ENCODE measurements at places on chromosomes 12 and 14.
A peak's percentile ranks its signal among the peaks of the same experiment; 100 is the strongest.

DNA sequence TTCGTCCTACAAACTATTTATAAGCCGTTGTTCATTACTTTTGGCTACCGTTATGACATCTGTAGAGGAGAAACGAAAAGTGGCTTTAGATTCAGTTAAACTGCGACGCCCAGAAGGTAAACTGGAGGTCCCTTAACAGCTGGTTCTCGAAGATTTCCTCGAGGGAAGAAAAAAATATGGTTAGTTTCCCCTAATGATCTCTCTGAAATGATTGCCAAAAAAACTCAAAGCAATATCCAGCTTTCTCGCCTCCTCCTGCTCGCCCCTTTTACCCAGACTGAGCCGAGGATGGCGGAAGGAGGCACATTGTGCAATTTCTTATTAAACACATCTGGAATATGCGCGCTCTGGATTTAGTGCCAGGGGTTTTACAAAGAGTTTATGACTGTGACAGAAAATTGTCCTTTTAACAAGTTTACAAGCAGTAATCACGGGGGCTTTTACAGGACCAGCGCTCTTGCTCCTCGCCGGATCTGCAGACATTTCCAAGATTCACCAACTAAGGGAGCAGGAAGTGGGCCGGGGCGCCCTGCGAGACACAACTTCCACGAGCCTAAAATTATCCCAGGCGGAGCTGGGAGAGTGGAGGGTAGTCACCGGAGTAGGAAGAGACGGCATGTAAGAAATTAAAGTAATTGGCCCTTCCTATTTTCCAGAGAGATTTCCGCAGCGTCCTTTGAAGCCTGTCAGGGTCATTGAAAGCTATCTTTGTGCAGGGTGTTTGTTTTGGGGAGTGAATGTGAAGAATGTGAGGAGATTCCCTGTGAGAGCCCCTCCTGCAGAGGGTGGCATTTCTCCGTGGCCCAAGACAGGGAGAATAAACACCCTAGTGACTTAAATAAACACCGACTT lies 5.6 kb downstream of the SIX1 start:
- peak; percentile 61 for DNase-seq

- peak; percentile 47 for DNase-seq
These were observed 26.8 kb upstream of the DAAM1 start for GRCh38 chr14:59161561-59162175.

DNA sequence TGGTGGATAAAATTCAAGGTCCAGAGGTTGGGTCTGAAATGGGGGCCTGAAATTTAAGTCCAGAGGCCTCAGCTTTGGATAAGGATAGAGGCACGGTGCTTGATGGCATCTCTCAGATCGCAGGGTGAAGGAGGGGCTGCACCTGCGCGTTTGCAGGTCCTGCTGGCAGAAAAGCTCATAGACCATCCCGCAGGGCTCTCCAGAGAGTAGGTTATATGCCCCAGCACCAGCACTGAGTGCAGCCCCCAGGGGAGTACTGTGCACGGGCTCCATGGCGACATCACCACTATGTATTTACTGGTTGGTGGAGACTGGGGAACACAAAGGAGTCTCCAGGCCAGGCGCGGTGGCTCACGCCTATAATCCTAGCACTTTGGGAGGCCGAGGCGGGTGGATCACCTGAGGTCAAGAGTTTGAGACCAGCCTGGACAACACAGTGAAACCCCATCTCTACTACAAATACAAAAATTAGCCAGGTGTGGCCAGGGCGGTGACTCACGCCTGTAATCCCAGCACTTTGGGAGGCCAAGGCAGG lies 4.3 kb upstream of the CD63 start:
- no peak for DNase-seq

GRCh38 chr12:509500-509899 lies 49.8 kb downstream of the B4GALNT3 start:
- no peak for DNase-seq

- no peak for DNase-seq
These were observed 62.7 kb downstream of the FBXO34 start for GRCh38 chr14:55333711-55334485.

GRCh38 chr12:47744005-47744651 lies 14.6 kb downstream of the RAPGEF3 start:
- DNase-seq: no peak

GRCh38 chr12:128761379-128761790 lies 62.4 kb downstream of the SLC15A4 start:
- DNase-seq: no peak

DNA sequence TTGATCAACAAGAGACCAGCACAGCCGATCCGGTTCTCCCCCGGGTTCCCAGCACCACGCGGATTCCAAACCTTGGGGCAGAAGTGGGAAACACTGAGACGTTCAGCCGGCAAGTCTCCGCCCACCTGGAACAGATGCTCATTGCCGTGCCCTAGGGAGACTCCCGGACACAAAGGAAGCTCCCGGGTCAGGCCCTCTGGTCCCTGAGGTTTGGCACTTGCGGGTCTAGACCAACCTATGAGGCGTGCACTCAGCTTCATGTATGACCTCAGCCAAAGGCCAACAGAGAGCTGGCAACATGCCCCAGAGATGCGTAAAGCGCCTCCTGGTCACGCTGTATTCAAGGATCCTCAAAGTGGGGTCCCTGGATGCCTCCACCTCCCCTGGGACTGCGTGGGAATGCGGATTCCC lies 2.5 kb downstream of the RIMBP2 start:
- no peak for DNase-seq

GRCh38 chr12:71009430-71010142 lies 89.0 kb upstream of the PTPRR start:
- no peak for DNase-seq

GRCh38 chr12:9598363-9598762 lies 9.4 kb downstream of the KLRB1 start:
- DNase-seq: no peak

- no peak for DNase-seq
These were observed 1.5 kb upstream of the NANOG start for GRCh38 chr12:7787574-7788293.

DNA sequence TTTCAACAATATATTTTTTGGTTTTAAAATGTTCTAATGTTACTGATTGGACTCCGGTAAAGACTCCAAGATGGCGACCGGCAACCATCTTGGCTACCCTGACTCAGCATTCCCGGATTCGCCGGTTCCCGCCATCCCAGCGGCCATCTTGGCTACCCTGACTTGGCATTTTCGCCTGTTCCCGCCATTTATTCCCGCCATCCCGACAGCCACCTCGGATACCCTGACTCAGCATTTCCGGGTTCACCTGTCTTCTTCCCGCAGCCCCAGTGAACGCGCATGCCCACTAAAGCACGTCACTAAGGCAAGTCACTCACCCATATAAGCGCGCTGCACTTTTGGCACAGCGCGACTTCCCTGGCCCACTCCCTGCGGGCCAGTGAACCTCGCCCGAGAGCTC lies 9.0 kb upstream of the LRFN5 start:
- no peak for DNase-seq

DNA sequence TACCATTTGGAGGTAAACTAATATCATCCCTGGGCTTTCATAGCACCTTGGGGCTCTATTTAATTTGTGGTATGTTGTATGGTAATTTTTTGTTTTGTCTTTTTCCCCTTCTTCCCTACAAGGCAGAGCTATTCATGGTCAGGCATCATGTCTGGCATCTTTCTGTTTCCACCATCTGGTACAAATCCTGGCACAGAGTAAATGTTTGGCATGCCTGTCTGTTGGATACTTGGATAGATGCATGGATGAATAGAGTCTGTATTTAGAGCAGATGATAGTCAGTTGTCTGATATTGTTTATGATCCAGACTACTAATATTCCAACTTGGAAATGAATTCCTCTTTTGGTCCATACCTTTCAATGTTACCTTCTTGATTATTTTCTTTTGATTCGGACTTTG lies 139.8 kb downstream of the NEDD1 start:
- DNase-seq: no peak

GRCh38 chr14:83164016-83164415 lies 1630.4 kb upstream of the SEL1L start:
- DNase-seq: no peak

DNA sequence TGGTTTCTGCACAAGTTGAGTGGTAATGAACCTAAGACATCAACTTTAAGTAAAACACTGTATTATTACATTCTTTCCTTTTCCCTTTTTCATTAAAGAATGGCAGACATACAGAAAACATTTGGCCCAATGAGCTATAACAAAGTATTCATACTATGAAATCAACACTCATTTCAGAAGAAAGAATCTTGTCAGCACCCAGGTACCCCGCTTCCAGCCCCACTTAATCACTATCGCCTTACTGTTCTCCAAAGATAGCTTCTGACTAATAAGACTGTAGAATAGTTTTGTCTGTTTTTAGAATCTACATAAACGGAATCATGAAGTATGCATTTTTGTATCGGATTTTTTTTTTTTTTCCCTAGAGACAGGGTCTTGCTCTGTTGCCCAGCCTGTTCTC lies 9.5 kb downstream of the CNTN1 start:
- DNase-seq: no peak

DNA sequence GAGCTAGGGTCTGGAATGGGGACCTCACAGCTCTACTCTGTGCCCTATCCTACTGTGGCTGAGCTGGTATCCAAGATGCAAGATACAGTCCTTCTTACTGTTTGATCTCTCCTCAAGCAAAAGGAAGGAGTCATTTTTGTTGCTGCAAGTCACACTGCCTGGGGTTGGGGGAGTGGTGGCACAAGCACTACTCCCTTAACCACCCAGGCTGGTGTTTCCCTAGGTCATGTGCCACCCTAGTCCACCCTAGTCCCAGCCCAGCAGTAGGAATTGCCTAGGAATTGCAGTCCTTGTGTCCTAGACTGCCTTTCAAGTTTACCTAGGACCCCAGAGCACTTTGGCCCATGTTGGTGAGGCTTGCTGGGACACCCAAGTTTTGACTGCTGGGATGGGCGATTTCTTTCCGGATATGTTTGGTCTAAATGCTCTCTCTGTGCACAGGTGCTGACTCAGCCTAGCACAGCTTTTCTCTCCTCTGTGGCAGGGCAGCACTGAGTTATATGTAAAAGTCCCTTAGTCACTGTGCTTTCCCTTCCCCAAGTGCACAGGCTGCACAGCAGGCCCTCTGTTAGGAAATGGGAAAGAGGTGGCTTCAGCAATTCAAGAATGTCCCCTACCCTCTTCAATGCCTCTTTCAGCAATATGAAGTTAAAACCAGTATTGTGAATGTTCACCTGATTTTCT lies 54.9 kb downstream of the SLC6A15 start:
- DNase-seq: no peak

DNA sequence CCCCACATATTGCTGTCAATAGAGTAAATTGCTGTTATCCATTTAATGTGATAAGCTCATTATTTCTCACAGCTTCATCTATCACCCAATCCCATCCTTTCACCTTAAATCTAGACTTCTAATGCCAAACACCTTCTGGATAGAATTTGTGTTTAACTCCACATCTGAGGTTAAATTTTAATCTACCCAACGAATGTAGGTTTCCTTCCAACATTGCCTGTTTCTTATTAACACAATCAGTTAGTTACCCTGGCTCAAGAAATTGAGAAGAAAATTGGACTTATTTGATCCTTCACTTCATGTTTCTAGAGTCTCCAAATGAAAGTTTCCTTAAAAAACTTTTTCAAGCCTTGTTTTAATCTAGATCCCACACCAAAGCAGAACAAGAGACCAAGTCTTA lies 67.3 kb downstream of the PTPRO start:
- no peak for DNase-seq

- DNase-seq: no peak
These were observed 452.3 kb downstream of the ADAMTS20 start for GRCh38 chr12:43099691-43100163.

- no peak for DNase-seq
These were observed 21.7 kb upstream of the GPATCH2L start for GRCh38 chr14:76129851-76130576.

DNA sequence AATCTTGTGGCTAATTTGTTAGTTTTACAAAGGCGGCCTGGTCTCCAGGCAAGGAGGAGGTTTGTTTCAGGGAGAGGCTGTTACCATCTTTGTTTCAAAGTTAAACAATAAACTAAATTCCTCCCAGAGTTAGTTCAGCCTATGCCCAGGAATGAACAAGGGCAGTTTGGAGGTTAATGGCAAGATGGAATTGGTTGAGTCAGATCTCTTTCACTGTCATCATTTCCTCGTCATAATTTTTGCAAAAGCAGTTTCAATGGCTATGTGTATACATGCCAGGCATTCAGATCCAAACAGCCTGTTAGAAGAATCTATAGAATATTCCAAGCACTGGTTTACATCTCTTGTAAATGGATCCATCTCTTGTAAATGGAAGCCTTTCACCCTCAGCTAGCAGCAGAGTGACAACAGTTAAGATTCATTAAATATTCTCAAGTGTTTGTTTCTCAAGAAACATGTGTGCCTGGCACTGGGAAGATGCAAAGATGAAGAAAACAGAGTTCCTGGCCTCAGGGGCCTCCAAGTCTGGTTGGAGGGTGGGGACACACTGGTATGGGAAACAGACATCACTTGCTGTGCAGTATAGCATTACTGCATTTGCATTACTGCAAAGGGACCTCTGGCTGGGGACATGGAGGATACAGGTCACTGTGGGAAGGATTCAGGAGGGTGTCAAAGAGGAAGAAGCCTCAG lies 65.8 kb downstream of the RIN3 start:
- DNase-seq: no peak

GRCh38 chr12:31732926-31733548 lies 4.2 kb upstream of the AMN1 start:
- no peak for DNase-seq

DNA sequence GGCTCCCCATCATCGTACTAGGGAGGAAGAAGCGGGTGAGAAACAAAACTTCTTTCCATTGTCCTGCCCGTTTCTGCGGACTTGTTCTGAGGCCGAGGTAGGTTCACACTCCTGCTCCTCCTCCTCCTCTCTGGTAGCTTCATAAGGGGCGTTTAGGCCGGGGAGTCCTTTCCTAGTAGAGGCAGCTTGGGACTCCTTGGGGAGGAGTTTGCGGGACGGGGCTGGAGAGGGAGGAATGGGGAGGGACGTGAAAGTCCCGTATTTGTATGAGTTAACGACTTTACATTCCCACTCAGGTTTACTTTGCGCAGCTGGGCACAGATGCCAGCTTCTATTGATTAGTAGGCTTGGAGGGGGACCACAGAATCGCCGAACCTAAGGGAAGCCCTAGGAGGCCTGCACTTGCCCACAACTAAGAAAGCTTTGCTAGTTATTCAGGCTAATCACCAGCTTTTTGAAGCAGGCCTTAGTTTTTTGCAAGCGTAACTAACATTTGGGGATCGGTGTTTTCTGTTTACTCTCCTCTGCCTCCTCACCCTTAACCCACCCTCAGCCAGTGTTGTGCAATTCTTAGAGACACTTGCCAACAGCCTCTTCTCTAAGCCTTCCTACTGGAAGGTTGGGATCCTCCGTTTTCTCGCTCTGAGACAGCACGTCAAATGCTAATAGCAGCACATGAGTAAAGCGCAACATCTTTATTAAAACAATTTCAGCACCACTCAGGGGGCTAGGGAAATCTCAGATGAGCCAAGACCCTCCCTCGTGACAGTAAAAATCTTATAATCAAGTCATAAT lies 499 bp downstream of the RNASE4 start:
- no peak for DNase-seq

DNA sequence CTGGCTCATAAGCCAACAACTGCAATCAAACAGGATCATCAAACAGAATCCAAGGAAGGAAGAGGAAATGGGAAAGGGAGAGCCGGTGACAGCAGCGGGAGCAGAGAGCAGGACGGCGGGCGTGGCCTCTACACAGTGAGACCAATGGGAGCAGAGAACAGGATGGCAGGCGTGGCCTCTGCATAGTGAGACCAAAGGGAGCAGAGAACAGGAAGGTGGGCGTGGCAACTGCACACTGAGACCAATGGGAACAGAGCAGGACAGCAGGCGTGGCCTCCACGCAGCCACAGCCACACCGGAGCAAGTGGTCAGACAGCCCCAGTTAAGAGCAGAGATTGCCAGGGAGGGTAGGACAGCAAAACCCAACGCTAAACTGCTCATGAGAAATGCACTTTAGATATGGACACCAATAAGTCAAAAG lies 16.4 kb downstream of the LRCOL1 start:
- DNase-seq: peak; percentile 81

- DNase-seq: peak; percentile 82
These were observed 2.2 kb downstream of the CDK2AP1 start for GRCh38 chr12:123269395-123269892.
